ENCODE measurements at places on chromosomes 4 and X.
A peak's percentile ranks its signal among the peaks of the same experiment; 100 is the strongest.

DNA sequence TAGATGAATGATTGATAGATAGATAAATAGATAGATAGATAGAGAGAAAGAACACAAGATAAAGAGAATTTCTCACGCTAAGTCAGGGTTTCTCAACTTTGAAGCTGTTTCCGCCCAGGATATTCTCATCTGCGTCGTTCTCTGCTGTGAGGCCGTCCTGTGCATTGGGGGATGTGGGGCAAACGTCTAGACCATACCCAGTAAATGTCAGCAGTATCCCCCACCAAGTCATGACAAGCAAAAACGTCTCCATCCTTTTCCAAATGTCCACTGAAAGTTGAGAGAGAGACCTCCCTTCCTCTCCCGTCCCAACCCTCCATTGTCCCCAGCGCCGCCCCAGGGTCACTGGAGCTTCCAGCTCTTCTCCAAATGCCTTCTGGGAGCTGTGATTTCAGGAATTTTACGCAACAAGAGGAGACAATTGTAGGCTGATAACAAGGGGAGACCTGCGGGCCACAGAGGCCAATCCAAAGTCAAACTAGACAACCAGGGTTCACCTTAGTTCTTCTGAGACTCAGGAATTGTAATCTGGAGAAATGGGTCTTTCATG lies 8.9 kb upstream of the CRLF2 start:
- DNase-seq, result no peak

GRCh38 chrX:349196-349595 lies 30.6 kb upstream of the GTPBP6 start:
- no peak for DNase-seq

DNA sequence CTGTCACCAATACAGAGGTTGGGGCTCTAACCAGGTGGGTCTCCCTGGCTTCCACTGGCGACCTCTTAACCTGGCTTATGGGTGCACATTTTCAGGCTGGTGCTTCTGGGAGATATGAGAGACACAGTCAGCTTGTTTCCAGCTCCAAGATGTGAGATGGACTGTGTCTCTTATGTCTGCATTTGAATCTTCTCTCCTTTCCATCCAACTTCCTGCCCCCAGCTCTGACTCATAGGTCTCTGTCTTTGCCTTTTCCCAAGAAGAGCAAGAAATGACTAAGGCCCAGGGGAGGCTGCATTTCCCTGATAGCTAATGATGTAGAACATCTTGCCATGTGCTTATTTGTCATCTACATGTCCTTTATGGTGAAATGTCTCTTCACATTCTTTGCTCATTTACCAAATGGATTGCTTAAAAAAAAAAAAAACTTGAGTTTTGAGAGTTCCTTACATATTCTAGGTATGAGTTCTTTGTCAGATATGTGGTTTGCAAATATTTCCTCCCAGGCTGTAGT lies 3.2 kb upstream of the UXT start:
- peak; percentile 96 for DNase-seq

DNA sequence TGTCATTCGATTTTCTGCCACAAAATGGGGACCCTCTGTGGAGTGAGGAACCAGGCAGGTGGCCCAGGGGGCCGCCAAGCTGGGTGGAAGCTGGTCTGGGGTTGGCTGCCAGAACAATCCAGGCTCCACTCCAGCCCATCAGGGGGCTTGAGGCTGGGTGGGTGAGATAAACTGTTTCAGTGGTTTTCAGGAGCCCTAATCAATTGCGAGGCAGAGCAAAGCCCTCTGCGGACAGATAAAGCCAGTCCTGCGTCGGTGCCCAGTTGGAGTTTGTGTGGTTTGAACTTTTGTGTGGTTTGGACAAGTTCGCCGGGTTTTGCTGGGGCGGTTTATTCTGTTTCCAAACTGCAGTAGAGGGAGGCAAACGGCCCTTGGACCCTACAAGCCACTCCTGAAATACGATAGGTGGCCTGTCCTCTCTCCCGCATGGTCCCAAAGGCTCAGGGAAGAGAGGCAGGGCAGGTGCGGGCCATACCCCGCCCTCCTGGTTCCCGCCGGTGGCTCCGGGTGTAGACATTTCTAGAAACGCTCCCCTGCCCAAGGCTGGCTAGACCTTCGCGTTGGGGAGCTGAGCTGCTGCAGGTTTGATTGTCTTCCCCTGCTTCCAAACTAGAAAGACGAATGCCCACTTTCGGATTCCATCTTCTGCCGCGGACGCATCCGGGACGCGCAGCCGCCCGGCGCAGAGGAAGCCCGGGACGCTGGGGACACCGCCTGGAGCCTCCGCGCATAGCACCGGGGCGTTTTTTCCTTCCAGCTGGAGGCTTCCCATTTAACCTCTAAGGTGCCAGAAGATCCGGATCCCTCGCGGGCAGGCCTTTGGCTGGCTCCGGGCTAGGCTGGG lies 169.0 kb upstream of the BCOR start:
- DNase-seq, result peak; percentile 66

- peak; percentile 51 for DNase-seq
Observed at GRCh38 chr4:95304898-95305297, 243.9 kb downstream of the UNC5C start.

GRCh38 chr4:78592088-78592783 lies 40.7 kb downstream of the ANXA3 start:
- no peak for DNase-seq

- DNase-seq, result peak; percentile 23
Observed at GRCh38 chr4:61195101-61195500, 5.0 kb upstream of the ADGRL3 start.

DNA sequence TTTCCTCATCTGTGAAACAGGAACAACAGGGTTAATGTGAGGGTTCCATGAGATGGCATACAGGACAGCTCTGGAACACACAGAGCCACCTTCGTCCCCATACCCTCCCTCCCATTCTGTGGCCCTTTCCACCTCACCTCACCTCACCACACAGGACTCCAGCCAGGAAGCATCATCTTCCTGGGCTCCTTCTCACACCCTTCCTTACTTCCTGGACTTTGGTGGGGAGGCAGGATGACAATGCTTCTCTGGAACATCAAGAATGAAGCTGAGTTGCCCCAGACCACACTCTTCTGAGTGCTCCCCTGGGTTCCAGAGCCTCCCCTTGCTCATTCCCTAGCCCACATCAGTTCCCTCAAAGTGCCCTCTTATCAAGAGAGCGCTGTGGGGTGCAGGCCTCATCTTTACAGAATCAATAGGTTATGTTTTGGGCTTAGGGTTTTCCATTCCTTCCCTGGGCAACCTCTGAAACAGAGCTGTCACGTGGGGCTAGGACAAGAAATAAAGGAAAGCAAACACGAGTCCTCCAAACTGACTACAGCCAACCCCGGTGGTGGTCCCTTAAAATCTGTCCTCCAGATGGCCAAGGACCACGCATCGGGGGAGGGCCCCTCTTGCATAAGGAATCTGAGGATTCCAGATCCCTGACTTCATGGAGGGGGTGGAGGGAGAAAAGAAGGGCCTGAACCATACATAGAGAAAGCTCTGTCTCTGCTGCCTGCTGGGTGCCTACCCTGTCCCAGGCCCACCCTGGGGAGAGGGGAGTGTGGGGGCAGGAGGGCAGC lies 74.4 kb upstream of the ATP6AP2 start:
- DNase-seq, result peak; percentile 56

DNA sequence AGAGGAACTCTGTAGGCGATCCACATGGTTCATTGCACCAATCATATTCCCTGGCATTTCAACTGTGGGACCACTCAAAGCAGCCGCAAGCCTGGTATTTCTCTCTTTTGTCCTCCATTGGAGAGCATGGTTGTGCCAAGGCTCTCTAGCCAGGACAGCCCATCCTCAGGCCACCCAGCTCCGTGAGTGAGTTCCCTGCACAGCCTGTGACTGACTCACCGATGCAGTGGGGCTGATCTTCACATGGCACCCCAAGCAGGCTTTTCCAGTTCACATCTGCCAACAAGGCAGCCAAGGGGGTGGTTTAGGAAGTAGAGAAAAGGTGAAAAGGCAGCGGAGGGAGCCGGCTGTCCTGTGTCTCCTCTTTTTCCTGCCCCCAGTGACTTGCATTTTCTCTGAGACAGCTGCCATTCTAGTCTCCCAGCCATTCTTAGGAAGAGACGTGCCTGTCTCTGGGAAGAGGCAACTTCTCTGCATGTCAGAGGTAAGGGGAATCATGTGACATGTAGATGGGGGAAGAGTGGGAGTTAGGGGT lies 69.2 kb downstream of the MID1IP1 start:
- DNase-seq, result no peak

DNA sequence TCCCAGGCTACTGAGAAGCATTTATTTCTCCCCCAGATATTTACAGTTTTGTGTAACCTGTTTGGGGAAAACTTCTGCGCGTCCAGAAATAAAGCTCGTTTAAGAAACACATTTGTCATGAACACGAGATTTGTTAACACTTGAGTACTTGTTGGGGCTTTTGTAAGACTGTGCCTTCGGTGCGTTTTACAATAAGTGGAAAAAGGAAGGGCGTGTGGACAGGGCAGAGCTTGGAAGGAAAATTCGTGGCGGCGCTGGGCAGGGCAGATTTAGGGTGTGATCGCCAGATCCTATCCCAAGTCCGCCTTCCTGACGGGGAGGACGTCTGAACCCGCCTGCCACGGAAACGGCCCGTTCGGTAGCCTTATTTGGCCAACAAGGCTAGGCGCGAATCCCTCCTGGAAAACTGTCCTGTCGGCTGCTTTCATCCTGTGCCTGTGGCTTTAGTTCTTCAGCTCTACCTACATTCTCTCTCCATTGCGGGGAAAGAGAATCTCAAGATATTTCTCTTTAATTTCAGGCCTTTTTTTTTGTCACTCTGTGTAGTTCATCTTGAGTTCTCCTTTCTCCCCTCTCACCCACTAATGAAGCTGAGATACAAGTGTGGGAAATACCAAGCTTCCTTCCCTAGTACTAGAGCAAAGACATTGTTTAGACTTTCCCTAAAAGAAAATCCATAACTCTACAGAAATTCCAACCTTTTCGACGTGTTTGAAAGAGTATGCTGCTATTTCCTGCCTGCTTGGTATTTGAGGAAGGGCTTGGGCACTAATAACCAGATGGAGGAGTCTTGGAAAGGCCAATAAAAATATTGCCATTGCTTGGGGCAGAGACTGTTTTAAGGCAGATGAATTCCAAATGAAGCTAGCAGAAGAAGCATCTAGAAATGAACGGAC lies 982 bp downstream of the PDLIM5 start:
- peak; percentile 83 for DNase-seq

DNA sequence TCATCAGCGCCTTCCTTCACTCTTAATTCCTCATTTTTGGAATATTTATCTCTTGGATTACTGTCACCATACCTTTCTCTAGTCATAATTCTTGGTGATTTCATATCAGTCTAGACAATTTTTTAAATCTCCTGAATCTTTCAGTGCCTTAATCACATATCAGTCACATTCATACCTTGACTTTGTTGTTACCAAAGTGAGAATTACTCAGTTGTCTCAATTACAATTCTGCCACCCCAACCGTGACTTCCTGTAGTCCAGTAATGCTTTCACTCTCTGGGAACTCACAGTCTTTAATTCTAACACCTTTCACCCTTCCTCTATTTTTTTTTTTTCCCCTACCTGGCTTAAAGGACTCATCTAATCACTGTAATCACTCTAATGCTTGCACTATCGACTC lies 1275.3 kb upstream of the TENM3 start:
- no peak for DNase-seq

DNA sequence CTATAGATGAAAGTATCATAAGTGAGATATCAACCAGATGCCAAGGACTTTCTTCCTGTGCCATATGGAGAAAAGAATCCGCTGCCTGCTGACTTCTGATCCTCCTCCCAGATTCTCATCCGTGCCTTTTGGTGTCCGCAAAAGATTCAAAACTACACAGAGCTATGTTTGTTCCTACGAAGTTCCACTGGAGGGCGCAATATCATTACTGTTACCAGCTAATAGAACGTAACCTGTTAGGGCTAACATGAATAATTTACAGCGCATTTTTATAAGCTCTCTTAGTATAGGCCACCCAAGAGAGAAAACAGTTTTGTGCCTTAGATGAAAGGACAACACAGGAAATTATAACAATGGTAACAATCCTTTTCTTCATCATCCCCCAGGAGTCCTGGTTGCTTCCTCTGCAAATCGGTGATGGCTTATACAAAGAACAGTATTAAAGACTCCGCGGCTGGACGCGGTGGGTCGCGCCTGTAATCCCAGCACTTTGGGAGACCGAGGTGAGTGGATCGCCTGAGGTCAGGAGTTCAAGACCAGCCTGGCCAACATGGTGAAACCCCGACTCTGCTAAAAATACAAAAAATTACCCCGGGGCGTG lies 22.8 kb upstream of the CENPVL3 start:
- DNase-seq, result peak; percentile 46
